ENCODE measurements at places on chromosomes 5 and 9. TPM values are rescaled to one million over a fixed set of nuclear protein-coding genes. Genes with fewer than 3 reads are reported as not detected.

DNA sequence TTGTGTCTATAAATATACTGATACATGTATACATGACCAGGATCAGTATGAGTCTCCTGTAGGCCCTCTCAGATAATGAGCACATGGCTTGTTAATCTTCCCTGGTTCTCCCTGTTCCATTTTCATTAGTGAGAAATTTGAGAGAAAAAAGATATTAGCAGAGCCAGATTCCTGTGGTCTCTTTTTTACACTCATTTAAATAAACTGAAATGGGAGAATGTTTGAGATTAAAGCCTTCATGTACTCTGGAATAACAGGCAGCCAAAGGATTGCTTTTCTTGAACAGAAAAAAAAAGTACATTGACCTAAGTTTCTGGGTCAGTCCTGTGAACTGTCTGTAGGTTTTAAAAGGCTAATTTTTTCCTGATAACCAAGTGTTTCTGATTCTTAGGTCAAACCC, 44.2 kb downstream of the PWWP2A start:
- DNase-seq = no peak
- H3K27me3 ChIP-seq = no peaks in the 10 kb centered on the region
- peaks cover 16% of the 10 kb centered on the region for H3K4me1 ChIP-seq
- H3K36me3 ChIP-seq = peaks cover 18% of the 10 kb centered on the region
- H3K4me3 ChIP-seq = no peak overlapping the region

SLC22A5 gene
- 12.6 TPM for total RNA-seq

- H3K4me3 ChIP-seq = no peak overlapping the region
- no peaks in the 10 kb centered on the region for H3K27me3 ChIP-seq
- no peaks in the 10 kb centered on the region for H3K36me3 ChIP-seq
- peaks cover 18% of the 10 kb centered on the region for H3K4me1 ChIP-seq
Observed at GRCh38 chr9:114799925-114800324, 5.9 kb downstream of the TNFSF15 start.

DNA sequence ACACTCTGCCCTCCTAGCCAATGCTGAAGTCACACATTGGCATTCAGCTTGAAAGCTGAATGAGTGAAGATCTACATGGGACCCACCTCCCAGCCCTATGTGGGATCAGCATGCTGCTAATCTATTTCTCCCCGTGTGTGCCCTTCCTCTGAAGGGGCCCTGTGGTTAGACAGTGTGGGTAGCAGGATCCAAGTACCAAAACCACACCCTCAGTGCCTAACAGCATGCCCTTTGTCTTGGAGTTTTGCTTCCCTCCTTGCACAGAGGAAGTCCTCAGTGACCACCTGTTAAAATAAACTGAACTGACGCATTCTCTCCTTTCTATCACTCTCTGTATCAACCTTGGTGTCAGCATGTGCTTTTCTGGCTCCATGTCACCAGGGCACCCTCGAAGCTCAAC, 25.0 kb downstream of the SH3TC2 start:
- H3K4me1 ChIP-seq = peaks cover 29% of the 10 kb centered on the region
- DNase-seq = no peak
- no peaks in the 10 kb centered on the region for H3K36me3 ChIP-seq
- no peak overlapping the region for H3K27ac ChIP-seq

GRCh38 chr5:143920772-143921171, 108.8 kb downstream of the HMHB1 start:
- H3K36me3 ChIP-seq = no peaks in the 10 kb centered on the region
- H3K4me3 ChIP-seq = no peak overlapping the region
- H3K27me3 ChIP-seq = no peaks in the 10 kb centered on the region
- no peak overlapping the region for H3K27ac ChIP-seq
- H3K4me1 ChIP-seq = no peaks in the 10 kb centered on the region

PCDHGC5 gene
- 1.8 TPM for total RNA-seq

DNA sequence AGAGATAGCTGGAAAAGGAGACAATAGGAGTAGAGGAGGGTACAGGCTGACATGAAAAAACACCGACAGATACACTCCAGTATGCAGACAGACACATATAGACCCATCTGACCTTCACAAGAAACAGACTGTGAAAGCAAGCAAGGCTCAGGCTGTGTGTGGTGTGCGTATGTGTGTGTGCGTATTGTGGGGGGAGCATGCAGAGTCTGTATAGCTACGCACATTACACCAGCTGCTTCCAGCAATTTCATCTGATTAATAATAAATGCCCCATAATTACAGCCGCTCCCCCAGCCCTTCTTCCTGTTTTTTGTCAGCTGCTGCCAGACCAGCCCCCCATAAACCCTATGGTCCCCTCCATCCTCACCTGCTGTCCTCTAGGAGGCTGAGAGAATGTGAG, 6.7 kb downstream of the CNTFR start:
- no peaks in the 10 kb centered on the region for H3K36me3 ChIP-seq
- peaks cover 79% of the 10 kb centered on the region for H3K27me3 ChIP-seq
- no peak overlapping the region for H3K4me3 ChIP-seq
- peaks cover 11% of the 10 kb centered on the region for H3K4me1 ChIP-seq
- no peak for DNase-seq

Data from lower lobe of right lung (tissue), 2 donors.